Stimulated activated CD4-positive, alpha-beta T cell treated with anti-CD3 and anti-CD28 coated beads, TNF-alpha, amount 100 ng/mL, for 24 hours (primary cell): ENCODE measurements at places on chromosomes 7 and 10.

DNA sequence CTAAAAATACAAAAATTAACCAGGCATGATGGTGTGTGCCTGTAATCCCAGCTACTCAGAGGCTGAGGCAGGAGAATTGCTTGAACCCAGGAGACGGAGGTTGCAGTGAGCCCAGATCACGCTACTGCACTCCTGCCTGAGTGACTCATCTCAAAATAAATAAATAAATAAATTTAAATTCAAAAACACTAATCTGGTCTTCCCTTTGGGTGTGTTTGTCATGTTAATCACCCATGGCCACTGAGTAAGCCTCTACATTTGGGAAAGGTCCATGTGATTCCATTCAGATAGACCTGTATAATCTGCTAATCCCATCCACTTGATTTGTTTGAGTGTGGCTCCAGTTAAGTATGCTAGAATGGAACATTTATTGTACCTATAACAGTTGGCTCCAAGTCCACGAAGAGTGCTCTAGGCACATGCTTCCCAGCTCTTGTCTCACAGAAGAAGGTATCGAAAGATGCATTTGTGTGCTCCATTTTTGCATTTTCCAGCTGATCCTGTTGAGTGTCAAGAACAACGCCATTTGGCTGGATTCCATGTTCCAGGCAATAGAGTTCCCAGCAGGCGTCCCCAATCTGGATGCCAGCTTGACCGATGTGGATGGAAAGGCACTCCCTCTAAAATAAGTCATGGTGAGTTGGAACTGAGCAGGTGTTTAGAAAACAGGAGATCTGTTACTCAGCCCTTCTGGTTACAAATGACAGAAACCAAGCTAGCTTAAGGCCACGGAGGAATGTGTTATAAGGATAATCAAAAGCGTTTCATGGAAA is 4.0 kb downstream of the TUBAL3 start:
- no peak for DNase-seq

DNA sequence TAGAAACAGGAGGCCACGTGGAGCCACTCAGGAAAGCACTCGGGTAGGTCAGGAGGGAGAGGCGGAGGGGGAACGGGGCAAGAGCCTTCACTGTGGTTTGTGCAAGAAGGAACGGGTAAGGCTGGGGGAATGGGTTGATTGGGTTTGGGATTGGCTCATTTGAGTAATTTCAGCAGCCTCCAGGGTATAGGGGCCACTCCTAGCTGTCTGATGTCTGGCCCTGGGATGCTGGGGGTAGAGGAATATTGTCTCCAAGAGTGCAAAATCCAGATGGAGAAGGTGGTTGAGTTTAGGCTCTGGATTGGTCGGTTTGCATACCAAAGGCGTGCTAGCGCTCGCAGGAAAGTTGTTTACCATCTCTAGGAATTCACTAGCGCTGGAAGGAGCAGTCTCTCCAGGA is 47.2 kb downstream of the MYL10 start:
- DNase-seq: no peak

DNA sequence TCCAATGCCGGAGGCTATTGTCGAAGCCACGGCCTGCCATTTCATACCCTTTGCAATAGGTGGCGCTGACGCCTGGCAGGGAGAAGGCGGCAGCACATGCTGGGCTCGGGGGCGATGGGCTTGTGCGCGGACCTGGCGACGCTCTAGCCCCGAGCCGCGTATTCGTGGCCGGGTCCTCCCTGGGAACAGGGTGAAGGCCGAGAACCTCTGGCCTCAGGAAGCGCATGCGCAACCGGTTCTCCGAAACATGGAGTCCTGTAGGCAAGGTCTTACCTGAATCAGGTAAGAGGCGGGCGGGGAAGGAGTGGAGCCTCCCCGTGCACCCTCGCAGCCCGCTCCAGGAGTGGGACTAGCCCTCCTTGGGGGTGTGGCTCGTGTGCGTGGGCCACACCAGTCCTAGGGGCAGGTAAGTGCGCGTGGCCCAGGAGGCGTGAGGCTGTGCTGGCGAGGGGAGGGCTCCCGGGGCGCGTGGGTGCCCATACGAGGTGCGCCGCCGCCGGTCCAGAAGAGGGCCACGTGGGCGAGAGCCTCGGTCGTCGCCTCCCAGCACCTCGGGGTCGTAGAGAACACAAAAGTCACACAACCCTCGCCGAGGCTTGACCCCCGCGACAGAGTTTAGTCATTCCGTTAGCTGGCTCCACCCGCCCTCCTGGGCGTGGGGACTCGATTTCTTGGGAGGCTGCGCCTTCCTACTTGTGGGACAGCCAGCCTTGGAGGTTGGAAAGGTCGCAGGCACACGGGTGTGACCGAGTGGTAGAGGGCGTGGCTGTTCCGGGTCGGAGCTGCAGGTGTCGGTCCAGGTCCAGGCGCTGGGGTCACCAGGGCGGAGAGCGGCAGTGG is 5.6 kb upstream of the MEST start:
- DNase-seq: peak; percentile 59

DNA sequence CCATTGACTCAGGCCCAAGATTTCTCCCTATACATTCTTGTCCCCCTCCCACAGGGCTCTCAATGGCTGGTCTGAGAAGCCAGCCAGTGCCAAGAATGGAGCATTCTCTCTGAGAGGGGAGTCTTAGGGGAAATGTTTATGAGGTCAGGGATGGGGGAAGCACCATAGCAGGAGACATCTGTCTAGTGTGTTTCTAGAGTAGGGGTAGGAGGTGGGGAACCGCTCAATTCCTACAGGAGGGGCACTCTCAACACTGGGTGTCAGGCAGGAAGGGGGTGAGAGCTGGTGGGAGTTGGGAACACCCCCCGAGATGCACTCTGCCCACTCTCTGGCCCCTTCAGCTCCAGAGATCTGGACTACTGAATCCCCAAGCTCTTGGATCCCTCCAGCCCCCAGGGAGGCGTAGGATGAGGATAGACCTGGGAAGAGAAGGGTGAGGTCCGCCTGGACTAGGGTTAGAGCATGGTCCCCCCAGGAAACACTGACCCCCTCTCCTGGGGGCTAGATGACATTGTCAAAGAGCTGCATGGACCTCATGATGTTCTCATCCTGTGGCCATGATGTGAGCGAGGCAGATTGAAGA is 8.7 kb upstream of the OGA start:
- no peak for DNase-seq

DNA sequence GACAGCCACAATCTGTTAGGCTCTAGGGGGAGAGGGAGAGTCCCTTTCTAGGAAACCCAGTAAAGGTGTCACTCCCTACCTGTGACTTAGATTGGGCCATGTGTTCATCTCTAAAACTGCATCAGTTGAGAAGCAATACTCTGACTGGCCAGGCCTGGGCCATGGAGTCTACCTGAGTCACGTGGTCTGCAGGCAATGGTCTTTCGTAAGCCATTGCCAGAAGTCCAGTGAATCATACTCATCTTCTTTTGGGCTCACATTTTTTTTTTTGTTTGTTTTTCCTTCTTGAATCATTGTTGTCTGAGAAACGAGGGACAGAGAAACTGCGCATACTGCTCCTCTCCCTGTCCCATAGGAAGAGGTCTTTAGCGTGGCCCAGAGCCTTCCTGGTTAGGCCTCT is 215.6 kb downstream of the CCSER2 start:
- no peak for DNase-seq

- DNase-seq: no peak
These were observed 3.2 kb downstream of the PSMA2 start for GRCh38 chr7:42928754-42929153.

- no peak for DNase-seq
These were observed 28.8 kb upstream of the INPP5A start for GRCh38 chr10:132508581-132509443.

GRCh38 chr10:9339716-9340115 is 1285.2 kb downstream of the GATA3 start:
- no peak for DNase-seq

DNA sequence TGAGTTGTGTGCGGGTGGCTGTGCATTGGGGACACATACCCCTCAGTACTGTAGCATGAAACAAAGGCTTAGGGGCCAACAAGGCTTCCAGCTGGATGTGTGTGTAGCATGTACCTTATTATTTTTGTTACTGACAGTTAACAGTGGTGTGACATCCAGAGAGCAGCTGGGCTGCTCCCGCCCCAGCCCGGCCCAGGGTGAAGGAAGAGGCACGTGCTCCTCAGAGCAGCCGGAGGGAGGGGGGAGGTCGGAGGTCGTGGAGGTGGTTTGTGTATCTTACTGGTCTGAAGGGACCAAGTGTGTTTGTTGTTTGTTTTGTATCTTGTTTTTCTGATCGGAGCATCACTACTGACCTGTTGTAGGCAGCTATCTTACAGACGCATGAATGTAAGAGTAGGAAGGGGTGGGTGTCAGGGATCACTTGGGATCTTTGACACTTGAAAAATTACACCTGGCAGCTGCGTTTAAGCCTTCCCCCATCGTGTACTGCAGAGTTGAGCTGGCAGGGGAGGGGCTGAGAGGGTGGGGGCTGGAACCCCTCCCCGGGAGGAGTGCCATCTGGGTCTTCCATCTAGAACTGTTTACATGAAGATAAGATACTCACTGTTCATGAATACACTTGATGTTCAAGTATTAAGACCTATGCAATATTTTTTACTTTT is 1.8 kb downstream of the DDIT4 start:
- DNase-seq: no peak

DNA sequence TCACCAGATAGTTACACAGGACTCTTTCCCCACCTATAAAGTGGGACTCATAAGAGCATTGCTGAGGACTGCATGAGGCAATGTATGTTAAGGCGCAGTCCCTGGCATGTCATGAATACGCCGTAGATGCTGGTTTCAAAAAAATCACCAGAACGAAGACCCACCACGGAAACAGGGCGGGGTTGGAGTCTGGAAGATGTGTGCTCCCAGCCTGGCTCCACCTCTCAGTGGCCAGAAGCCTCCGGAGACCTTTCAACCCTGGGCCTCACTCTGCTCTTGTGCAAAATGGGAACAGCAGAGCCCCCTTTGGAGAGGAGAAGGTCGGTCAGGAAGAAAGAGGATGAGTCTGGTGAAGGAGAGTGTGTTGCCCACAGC is 12.4 kb upstream of the ZMIZ1 start:
- DNase-seq: no peak

GRCh38 chr7:31116615-31117014 is 64.5 kb downstream of the ADCYAP1R1 start:
- DNase-seq: no peak

- no peak for DNase-seq
These were observed 45.6 kb upstream of the PIP4K2A start for GRCh38 chr10:22760025-22760424.

DNA sequence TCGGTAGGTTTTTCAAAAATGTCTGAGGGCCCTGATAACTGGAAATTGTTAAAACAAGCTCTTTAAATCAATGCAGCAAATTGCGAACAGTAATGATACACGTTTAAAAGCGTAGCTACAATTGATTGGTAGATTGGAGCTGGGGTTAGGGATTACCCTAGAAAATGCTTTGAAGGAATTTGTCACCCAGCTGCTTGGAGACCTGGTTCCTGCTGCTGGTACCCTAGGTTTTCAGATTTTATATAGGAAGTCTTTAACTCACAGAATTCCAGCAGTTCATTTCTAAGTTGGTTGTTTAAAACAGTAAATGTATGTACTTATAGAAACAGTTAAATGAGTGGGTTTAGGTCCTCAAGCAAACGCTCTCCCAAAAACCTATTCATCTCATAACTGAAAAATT is 1.5 kb downstream of the HECTD2 start:
- DNase-seq: no peak

- DNase-seq: no peak
These were observed 59.0 kb downstream of the VSTM4 start for GRCh38 chr10:49056356-49056755.

DNA sequence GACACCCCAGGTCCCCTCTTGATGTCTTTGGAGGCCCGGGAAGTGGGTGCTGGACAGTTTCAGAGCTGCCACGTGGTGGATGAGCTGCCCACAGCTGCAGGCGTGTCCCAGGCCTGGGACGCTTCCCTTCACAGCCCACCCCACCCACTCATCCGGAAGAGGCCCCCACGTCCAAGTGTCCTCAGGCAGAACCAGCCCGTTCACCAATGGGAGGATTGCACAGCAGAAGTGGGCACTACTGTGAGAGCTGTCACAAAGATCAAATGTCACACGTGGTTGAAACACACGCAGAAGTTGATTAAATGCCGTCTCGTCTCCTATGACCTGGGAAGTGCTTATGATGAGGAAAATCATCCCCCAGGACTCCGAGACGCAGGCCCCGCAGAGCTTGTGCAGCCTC is 52.9 kb downstream of the STK32C start:
- DNase-seq: no peak

GRCh38 chr10:84829131-84829530 is 500.7 kb downstream of the CCSER2 start:
- no peak for DNase-seq

DNA sequence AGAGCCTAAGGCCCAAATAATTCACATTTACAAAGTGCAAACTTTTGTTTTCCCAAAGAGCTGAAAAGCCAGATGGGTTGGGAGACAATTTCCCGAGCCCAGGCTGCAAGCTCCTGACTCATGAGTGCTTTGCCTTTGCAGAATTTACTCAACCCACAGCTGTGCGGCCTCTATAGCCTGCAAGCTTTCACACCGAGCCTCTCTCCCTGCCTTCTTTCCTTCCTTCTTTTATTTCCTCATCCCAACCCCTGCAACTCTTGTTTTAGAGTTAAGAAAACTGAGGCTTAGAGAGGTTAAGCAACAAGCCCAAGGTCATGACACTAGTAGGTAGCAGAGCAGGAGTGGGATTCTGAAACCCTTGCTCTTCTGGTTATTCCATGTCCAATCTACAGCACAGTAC is 203.0 kb upstream of the GPR26 start:
- no peak for DNase-seq

DNA sequence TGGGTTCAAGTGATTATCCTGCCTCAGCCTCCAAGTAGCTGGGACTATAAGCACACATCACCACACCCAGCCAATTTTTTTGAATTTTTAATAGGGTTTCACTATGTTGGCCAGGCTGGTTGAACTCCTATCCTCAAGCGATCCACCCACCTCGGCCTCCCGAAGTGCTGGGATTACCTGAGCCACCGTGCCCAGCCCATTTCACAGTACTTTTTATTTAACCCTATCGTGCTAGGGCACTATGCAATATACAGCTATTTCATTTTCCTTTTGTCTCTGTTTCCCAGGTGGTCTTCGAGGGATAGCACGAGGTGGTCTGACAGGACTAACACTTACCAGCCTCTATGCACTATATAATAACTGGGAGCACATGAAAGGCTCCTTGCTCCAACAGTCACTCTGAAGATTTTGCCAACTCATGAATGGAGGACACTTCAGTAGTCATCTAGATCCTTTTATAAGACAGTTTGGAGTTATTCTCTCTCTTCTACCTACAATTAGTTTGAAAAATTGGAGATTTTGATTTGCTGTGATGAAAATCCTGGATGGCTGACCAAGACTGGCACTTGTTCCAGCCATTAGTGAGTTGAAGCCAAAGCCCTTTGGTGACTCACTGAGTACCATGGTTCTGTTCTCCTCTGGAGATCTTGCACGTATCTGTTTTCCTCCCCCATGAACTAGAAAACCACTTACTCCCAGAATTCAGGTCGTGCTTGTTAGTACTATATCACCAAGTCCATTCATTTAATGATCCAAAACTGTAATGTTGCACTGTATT is 27.3 kb downstream of the NCOA4 start:
- no peak for DNase-seq
